ENCODE measurements at places on chromosomes 3 and 15. TPM values are rescaled to one million over a fixed set of nuclear protein-coding genes. Genes with fewer than 3 reads are reported as not detected.

GALNT15 gene
- total RNA-seq, result 75.4 TPM

KLHDC8B gene
- total RNA-seq, result 126 TPM

ASB14 gene
- total RNA-seq, result 0.16 TPM

- peak; percentile 99 for ATAC-seq
Observed at GRCh38 chr15:78872155-78872971, at the start of gene MORF4L1. TSS of gene MORF4L1 (plus strand) at chr15:78872890. CDS start at chr15:78873018, 128 bp downstream.

DNA sequence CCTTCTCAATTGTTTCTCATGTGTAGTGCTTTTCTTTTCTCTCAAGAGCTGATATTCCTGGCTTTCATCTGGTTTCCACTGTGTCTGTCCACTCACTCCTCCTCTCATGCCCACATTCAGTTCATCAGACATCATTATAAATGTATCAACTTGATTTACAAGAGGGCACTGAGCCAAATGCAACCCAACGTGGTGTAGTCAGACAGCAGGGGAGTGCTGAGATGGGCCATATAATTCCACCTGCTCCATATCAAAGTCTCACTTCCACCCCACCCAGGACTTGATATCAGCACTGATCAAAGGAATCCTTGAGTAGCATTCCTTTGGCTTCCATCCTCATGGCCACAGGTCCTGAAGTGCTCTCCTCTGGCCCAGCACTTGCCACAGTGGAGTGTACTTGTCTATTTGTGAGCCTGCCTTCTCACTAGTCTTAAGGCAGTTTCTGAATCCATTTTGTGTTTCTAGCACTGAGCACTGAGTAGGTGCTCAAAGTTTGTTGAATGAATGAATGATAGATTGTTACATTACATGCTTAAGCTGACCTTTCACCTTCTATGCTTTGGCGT, 252.8 kb downstream of the CLSTN2 start:
- ATAC-seq, result no peak

GRCh38 chr3:152688313-152688712, 146.6 kb upstream of the P2RY1 start:
- ATAC-seq, result no peak

DNA sequence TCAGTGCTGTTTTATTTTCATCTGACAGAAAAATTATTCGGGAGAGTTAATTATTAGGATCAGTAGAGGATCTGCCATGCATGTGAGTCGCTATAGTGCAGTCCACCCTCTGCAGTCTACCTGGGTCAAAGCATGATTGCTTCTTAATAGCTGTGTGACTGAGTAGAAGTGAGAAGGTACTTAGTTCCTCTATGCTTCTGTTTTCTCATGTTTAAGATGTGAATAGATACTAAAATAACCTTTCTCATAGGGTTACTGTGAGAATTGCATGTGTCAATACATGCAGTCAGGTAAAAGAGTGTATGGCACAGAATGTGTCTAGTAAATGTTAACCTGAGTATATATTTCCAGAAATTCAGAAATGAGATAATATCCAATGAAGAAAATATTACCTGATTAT, 435.7 kb downstream of the NAALADL2 start:
- ATAC-seq, result no peak

Data from gastroesophageal sphincter (tissue), 4 donors.